ENCODE measurements at places on chromosomes 16 and 17.

DNA sequence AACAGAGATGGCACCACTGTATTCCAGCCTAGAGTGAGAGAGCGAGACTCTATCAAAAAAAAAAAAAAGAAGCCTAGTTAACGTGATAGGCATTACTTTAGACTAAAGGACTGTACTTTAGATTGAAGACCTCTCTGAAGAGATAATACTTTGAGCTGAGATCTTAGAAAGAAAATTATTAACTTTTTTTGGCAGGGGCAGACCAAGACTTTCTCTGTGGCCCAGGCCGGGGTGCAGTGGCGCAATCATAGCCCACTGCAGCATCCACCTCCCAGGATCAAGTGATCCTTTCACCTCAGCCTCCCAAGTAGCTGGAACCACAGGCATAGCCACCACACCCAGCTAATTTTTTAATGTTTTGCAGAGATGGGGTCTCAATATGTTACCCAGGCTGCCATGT, 75.7 kb upstream of the TNRC6A start:
- H3K4me1 ChIP-seq = peaks cover 1% of the 10 kb centered on the region
- H3K27me3 ChIP-seq = no peaks in the 10 kb centered on the region
- no peak overlapping the region for H3K4me3 ChIP-seq
- no peak overlapping the region for H3K27ac ChIP-seq

- H3K4me1 ChIP-seq = peaks cover 80% of the 10 kb centered on the region
Observed at GRCh38 chr16:89365044-89365467, 125.3 kb downstream of the ANKRD11 start.

- peaks cover 14% of the 10 kb centered on the region for H3K4me1 ChIP-seq
- H3K27ac ChIP-seq = no peak overlapping the region
- no peak overlapping the region for H3K4me3 ChIP-seq
- DNase-seq = no peak
- H3K27me3 ChIP-seq = no peaks in the 10 kb centered on the region
Observed at GRCh38 chr17:5472511-5472910, 3.7 kb upstream of the DHX33 start.

DNA sequence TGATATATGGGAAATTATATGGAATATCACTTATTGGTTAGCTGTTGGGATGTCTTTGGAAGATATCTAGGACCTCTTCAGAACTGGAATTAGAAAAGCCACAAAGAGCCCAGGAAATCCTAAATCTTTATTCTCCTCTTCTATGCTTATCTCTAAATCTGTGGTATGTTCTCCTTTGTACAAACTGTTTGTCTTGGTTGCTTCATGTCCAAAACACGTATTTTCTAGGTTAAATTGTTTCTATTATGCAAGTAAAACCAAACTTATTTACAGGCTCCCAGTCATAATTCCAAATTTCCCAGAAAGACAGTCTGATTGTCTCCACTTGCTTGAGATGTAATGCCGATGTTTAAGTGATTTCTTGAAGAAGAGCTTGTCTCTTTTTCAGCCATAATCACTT, 650.9 kb downstream of the CDH11 start:
- no peak for DNase-seq
- H3K27ac ChIP-seq = no peak overlapping the region
- no peaks in the 10 kb centered on the region for H3K27me3 ChIP-seq
- H3K4me1 ChIP-seq = no peaks in the 10 kb centered on the region

- peak; percentile 53 for DNase-seq
- H3K27me3 ChIP-seq = no peaks in the 10 kb centered on the region
- peak overlapping the region; percentile 84 for H3K27ac ChIP-seq
Observed at GRCh38 chr17:17119533-17119932, 77.3 kb downstream of the MPRIP start.

- no peak overlapping the region for H3K4me3 ChIP-seq
- H3K36me3 ChIP-seq = no peaks in the 10 kb centered on the region
- H3K27me3 ChIP-seq = no peaks in the 10 kb centered on the region
Observed at GRCh38 chr17:81371910-81372760, 23.1 kb upstream of the BAHCC1 start.

GRCh38 chr17:70067134-70067533, 7.9 kb upstream of the KCNJ16 start:
- peaks cover 3% of the 10 kb centered on the region for H3K27me3 ChIP-seq
- H3K4me3 ChIP-seq = no peak overlapping the region
- peaks cover 1% of the 10 kb centered on the region for H3K4me1 ChIP-seq
- H3K27ac ChIP-seq = no peak overlapping the region
- DNase-seq = no peak

GRCh38 chr17:1959871-1960544, 65.1 kb downstream of the RTN4RL1 start:
- no peak overlapping the region for H3K4me3 ChIP-seq
- no peak overlapping the region for H3K27ac ChIP-seq
- no peaks in the 10 kb centered on the region for H3K27me3 ChIP-seq
- no peaks in the 10 kb centered on the region for H3K4me1 ChIP-seq
- H3K36me3 ChIP-seq = no peaks in the 10 kb centered on the region

DNA sequence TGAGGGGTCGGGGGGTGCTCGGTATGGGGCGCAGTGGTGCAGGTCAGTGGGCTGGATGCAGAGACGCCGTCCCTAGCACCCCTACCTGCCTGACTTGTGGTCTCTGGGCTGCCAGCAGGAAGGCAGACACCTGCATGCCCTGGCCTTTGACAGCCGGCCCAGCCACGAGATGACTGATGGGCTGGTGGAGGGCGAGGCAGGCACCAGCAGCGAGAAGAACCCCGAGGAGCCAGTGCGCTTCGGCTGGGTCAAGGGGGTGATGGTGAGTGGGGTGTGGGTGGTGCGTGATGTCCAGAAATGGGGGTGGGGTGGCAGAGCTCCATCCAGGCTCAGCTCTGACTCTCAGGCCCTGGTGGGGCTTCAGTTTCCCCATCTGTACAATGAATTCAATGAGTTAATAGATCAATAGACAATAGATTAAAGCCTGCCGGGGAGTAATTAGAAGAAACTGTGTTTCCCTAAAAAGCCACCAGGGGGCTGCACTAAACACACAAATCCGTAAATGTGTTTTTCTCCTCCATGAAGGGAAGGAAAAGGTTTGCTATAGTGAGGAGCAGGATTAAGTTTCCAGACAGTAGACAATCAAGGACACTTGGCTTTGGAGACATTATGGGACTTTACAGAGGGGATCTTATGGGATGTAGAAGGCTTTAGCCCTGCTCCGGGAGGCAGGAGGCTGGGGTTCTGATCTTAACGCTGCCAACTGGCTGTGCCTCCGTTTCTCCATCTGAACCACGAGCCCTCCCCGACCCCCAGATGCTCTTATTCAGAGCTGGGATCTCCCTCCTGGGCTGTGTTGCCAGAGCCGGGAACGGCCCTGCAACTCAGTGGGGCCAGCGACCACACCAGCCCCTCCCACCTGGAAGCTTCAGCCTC, 2.2 kb downstream of the SLC12A3 start:
- DNase-seq = no peak
- no peak overlapping the region for H3K4me3 ChIP-seq

- H3K36me3 ChIP-seq = no peaks in the 10 kb centered on the region
- H3K4me3 ChIP-seq = no peak overlapping the region
- DNase-seq = no peak
- H3K4me1 ChIP-seq = no peaks in the 10 kb centered on the region
- H3K27ac ChIP-seq = no peak overlapping the region
- peaks cover 2% of the 10 kb centered on the region for H3K27me3 ChIP-seq
Observed at GRCh38 chr17:33574942-33575445, 281.9 kb upstream of the ASIC2 start.

Measured in activated T-helper 2 cell treated with anti-CD3 and anti-CD28 coated beads, Interferon-gamma antibody, Interleukin-2, Interleukin-4, amounts not matched to agents 10 μg/mL and 5 μg/mL and 100 μg/mL, durations not matched to agents 14 hours and 24 hours and 36 hours (primary cell).